ENCODE measurements at places on chromosomes 6 and 20. TPM values are rescaled to one million over a fixed set of nuclear protein-coding genes. Genes with fewer than 3 reads are reported as not detected.

UBE2C gene
- 232 TPM for total RNA-seq

BMP6 gene
- 19.1 TPM for total RNA-seq

PPP1R14C gene
- total RNA-seq = 0.89 TPM

PDE10A gene
- 36.1 TPM for total RNA-seq

PTCHD4 gene
- total RNA-seq = not detected

OTOR gene
- total RNA-seq = not detected
